ENCODE measurements at places on chromosomes 16 and 17.

DNA sequence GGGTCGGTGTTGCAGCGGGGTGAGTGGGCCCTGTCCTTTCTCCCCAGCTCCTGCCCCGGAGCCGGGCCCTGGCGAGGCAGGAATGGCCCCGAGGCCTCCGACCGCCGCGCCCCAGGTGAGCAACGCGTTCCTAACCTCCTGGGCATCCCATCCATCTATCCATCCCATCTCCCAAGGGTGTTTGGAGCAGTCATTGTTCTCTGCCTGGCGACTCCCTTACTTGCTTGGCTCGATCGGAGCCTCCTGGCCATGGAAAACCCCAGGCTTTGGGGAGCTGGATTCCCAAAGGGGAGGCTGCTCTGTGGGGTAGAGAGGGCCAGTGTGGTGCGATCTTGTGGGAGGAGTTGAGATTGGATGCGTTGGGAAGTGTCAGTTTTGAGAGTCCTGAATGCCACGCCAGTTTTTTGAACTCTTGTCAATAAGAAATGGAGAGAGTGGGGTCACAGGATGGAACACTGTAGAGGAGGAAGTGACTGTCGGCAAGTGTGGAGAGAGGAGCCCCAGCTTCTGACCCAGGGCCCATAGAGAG is 684 bp downstream of the ZFP90 start:
- DNase-seq: no peak

GRCh38 chr17:13871261-13871660 is 198.0 kb upstream of the COX10 start:
- DNase-seq: no peak

- DNase-seq: no peak
These were observed 18.9 kb upstream of the MYH10 start for GRCh38 chr17:8649157-8650118.

DNA sequence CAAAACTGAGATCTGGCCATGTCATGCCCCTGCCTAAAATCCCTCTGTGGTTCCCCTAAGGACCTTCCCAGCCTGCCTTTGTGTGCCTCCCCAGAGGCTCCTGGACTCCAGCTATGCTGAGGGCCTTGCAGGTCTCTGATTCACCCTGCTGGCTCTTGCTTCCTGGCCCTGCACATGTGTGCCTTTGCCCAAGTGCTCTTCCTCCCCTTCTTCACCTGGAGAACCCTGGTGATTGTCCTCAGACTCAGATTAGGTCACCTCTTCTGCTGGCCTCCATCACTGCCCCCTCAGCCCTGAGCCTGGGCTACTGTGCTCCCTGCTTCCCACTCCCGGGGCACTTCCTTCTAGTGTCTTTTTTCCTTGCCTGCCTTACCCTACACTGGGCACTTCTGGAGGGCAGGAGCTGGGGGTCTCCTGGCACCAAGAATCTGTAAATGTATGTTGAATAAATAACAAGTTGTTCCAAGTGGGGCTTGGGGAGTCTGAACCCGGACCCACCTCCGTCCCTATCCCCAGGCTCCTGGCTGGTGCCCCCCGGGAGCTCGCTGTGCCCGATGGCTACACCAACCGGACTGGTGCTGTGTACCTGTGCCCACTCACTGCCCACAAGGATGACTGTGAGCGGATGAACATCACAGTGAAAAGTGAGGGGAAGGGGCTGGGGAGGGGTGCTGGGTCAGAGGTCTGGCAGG is 7.8 kb downstream of the ITGA3 start:
- DNase-seq: no peak

- DNase-seq: no peak
These were observed at the start of gene ACSM5 for GRCh38 chr16:20409398-20410120. Gene ACSM5, plus strand, starts transcription at chr16:20409534. Its CDS starts 1,951 bp downstream, at chr16:20411485.

DNA sequence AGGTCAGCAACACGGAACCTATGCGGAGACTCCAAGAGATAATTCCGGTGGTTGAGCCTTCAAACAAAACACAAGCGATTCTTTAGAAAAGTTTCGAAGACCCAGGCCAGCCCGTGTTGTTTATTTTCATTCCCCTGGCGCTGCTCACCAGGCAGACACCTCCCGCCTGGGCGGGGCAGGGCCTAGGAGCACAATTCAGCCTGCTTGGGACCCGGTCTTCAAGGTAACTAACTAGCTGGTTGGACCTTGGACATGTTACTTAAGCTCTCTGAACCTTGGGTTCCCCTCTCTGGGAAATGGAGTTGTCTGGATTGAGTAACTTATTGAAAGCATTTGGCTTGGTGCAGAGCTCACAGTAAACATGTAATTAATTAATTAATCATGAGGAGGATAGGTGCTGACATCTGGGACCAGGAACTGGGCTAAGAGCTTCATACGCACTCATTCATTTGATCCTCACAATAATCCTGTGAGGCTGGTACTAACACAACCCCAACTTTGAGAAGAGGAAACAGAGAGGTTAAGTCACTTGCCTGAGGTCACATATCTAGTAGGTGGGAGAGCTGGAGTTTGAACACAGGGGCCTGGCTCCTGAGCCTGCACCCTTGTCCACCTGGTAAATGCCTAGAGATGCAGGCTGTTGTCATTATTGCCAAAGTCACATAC is 125.3 kb upstream of the SMURF2 start:
- DNase-seq: no peak

GRCh38 chr17:7590743-7591142 is 849 bp upstream of the SOX15 start:
- no peak for DNase-seq
